GM19239 (cell line): ENCODE measurements at places on chromosomes 3 and 15.

- DNase-seq = no peak
These were observed 275.0 kb upstream of the SLCO3A1 start for GRCh38 chr15:91578511-91578910.

DNA sequence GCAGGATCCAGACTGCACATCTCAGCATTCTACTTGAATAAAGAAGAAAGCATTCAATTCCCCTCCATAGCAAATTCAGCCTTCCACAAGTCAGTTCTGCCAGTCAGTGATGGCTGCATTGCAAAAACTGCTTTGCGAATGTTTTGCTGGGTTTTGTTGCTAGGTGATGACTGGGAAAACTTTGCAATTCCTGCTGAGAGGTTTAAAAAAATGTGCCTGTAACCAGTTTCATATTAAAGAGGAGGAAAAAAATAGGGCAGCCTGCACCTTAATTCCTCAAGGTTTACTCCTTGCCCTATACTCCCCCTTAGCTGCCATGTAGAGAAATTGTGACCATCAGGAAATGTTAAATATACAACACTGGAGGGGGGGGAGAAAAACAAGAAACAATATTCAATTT lies 225.6 kb upstream of the ATP11B start:
- DNase-seq = no peak

DNA sequence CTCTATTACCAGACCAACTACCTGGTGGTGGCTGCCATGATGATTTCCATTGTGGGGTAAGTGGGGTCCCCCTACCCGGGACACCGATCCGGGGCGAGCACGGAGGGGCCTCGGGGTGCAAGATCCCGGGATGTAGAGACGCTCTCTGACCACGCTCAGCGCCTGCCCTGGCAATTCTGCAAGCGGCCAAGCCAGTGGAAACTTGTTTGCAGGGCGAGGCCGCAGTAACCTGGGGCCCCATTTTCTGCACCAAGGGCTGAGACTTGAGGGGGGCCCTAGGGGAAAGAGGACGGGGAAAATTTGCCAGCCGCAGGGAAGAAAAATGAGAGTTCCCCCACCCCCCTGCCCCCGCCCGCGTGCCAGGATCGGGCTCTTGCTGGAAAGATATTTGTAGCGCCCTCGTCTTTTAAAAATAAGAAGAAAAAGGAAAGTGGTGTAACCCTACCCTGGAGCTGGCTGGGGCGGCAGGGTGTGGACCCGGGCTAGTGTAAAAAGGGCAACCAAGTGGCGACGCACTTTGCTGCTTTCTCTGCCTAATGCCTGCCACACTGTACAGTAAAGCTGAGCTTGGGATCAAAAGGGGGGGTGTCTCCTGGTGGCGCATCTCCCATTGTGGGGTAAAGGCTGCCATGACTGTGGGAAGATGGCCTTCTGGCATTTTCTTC lies 563 bp downstream of the ARL6IP5 start:
- no peak for DNase-seq

DNA sequence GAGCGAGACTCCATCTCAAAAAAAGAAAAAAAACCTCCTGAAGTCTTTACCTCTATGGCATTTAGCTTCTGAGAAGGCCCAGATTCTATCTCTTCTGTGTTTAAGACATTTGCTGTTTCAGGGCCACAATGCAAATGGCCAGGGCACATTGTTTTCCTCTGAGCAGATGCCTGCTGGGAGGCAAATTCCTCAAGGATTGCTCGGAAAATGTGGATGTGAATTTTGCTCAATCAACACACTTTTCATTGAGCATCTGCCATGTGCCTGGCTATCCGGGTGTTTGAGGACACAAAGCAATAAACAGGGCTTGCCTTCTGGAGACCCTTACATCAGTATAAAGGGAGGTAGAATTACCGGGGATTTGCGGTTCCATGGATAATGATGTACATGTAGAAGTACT lies 20.0 kb downstream of the TRIM71 start:
- no peak for DNase-seq

DNA sequence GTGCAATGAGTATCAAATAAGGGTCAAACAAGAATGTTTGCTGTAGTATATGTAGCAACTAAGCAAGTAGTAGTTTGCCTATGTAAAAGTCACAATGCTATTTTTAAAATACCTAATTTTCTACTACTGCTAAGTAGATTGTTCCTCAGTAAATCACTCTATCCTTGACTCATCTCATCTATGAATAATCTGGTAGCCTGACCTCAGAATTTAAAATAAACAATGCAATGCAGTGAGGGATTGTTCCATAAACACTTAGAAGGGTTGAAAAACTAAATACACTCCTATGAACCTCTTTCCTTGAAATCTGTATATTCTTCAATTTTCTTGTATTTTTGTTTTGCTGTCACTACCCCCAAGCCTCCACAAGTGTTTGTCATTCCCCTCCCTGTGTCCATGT lies 253.3 kb downstream of the TBC1D5 start:
- no peak for DNase-seq

DNA sequence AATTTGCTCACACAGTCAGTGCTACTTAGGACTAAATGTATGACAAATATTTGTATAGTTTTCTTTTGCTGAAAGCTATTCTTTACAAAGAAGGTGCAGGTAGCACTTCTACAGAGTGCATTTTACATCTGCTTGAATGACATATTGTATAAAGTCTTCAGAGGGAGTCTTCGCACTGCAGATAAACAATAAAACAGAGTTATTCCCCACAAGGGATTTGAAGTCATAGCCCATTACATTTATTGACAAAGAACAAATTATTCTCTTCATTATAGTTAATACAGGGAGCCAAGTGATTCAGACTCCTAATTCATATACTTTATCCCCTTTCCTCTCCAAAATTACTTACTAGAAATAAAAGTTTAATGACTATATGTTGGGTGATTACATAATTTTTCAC lies 529.7 kb downstream of the EDEM1 start:
- no peak for DNase-seq

GRCh38 chr15:82530006-82530405 lies 10.3 kb downstream of the RPS17 start:
- no peak for DNase-seq

- DNase-seq = no peak
These were observed 10.5 kb downstream of the SEMA4B start for GRCh38 chr15:90211440-90212143.

DNA sequence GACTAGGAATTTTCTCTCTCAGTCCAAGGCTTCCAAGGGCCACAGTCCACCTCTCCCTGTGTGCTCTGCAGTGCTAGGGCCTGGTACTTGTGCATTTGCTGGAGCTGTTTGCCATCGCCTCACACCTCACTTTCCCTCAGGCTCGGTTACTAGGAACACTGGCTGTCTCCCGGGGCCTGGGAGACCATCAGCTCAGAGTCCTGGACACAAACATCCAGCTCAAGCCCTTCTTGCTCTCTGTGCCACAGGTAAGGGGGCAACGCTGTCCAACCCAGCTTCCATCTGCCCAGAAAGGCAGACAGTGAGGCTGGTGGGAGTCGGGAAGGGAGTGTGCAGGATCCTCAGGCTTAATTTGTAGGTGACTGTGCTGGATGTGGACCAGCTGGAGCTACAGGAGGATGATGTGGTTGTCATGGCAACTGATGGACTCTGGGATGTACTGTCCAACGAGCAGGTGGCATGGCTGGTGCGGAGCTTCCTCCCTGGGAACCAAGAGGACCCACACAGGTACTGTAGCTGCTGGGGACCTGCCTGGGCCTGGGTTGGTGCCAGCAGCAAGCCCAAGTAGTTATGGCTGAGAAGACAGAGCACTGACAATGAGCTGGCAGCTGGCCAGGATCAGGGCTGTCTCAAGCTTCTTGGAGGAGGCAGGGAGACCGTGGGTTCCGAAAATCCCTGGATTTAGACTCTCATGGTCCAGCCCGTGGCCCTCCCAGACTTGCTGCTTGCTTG lies 3.4 kb downstream of the PPM1M start:
- no peak for DNase-seq

DNA sequence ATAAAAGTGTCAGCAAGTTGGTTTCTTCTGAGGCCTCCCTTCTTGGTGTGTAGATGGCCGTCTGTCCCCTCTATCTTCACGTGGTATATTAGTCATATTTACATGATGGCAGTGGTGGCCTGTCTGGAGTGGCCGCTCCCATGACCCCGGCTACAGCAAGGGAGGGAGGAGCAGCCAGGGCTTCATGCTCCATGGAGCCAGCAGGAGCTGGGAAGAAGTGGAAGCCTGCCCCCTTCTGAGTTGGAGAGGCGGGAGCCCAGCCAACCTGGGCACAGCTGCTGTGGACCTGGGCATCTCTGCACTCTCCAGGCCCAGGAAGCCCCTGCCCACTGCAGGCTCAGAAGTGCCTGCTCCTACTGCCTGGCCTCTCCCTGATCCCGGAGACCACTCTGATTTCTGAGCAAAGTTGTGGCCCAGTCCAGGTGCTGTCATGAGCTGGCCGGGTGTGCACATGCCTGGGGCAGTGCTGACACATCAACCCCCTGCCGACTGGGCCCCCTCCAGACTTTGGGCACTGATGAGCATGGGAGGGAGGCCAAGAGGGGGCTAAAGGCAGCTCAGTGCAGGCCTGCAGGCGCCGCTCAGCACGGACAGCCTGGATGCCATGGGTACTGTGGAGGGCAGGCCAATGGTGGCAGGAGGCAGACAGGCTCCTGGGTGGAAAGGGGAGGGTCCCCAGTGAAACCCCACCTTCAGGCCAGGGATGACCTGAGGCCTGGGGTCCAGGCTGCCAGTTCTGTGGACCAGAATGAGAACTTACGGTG lies 84.8 kb downstream of the SERPINI1 start:
- DNase-seq = no peak

GRCh38 chr3:133753107-133753778 lies 7.0 kb downstream of the TF start:
- DNase-seq = no peak

DNA sequence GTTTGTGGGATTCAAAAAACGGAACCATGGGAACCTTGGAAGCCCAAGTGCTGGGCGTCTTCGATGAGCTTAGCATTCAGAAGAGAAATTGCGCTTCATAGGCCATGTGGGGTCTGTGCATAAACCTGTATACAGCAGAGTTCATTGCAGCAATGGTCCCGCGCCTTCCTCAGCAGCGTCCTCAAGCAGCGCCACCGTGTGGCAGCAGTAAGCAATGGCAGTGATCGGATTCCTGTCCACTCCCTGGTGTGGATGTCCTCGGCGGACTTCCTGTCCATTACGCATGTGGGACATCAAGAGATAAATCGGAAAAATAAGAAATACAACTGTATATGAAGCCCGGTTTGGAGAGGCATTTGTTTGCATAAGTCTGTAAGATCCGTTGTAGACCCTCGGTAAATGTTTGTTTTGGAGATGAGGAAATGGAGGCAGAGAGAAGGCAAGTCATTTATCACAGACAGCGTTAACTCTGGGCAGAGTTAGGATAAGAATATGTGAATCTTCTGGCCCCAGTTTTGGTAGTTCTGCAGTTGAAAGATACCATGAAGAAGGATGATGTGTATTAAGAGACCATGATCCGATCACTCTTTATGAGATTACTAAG lies 57.7 kb downstream of the CNTN4 start:
- DNase-seq = peak; percentile 3

GRCh38 chr3:12415014-12415680 lies 69.1 kb upstream of the TSEN2 start:
- no peak for DNase-seq

- DNase-seq = no peak
These were observed 36.7 kb upstream of the BLM start for GRCh38 chr15:90680371-90680935.

DNA sequence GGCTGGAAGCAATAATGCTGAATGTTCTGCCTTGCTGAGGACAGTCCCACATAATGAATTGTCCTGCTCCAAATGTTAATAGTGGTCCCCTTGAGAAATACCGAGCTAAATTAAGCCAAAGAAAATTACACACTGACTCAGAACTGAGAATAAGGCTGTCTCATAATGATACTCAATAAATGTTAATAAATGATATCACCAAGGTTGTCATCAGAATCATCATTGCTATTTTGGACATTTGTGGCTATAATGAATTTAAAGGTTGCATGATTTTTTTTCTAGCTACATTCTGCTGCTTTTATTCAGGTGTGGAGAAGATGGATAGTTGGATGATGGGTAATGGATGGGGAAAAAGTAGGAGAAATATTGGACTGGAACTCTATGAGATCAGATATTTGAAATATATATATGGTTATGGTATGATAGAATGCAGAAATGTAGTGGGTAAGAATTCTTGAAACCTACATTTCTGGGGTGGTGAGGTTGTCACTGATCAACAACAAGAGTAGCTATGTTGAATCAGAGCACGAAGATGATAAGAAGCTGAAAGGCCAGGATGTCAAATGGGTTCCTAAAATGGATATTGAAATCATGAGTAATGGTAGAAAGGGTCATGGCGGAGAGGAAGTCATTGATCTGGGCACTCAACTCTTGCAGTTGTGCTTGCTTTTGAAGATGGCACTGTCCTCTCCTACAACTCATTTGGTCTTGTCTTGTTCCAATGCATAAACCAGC lies 12.8 kb downstream of the CHST2 start:
- no peak for DNase-seq

- no peak for DNase-seq
These were observed 6.5 kb downstream of the FAH start for GRCh38 chr15:80159301-80159700.

DNA sequence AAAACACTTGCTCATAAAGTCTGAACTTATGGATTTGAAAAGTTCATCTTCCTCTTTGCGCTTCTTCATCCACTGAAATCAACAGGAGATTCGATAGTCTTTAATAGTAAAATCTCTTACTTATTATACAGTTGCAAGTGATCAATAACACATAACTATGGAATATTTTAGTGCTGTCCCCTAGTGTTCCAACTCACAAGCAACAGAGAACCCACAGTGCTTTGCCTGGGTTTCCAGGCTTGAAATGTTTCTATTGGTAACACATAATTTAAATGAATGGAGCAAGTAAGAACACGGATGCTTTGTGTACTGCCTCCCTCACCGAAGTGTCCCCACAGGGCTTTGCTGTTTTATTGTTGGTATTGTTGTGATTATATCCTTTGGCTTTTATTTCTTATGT lies 93.5 kb downstream of the WDR72 start:
- DNase-seq = no peak

GRCh38 chr15:83913034-83913632 lies 259.2 kb downstream of the ADAMTSL3 start:
- no peak for DNase-seq

- DNase-seq = no peak
These were observed at the start of gene ARNT2 for GRCh38 chr15:80404057-80404760. Gene ARNT2, plus strand, starts transcription at chr15:80404382. Its CDS starts 134 bp downstream, at chr15:80404516.

DNA sequence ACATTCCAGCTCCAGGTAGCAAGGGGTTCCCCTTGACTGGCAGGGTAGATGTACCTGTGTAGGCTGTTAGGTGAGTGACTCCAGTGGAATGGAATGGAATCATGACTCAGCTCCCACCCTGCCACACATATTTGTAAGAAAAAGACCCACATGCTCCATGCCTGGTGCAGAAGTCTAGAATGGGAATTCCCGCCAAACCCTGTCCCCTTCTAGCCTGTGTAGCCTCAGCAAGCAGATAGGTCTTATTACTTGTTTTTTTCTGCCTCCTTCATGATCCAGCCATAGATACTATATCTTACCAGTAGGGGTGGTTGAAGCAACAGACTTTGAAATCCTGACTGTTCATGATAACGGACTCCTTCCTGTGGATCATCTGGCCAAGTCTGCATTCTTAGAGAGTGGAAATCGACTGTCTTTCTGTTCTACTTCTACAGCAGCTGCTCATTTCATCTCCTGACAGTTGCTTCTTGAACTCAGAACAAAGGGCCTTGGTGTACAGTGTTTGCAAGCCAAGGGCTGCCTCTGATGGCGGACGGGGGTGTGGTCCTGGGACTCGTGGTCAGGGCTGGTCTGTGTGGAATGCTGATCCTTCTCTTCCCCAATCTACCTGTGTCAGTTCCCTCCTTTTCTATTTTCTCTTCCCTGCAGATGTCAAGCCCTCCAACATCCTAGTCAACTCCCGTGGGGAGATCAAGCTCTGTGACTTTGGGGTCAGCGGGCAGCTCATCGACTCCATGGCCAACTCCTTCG lies 16.3 kb downstream of the SNAPC5 start:
- DNase-seq = no peak
